GM04504 (cell line): ENCODE measurements at places on chromosomes 1 and 21.

DNA sequence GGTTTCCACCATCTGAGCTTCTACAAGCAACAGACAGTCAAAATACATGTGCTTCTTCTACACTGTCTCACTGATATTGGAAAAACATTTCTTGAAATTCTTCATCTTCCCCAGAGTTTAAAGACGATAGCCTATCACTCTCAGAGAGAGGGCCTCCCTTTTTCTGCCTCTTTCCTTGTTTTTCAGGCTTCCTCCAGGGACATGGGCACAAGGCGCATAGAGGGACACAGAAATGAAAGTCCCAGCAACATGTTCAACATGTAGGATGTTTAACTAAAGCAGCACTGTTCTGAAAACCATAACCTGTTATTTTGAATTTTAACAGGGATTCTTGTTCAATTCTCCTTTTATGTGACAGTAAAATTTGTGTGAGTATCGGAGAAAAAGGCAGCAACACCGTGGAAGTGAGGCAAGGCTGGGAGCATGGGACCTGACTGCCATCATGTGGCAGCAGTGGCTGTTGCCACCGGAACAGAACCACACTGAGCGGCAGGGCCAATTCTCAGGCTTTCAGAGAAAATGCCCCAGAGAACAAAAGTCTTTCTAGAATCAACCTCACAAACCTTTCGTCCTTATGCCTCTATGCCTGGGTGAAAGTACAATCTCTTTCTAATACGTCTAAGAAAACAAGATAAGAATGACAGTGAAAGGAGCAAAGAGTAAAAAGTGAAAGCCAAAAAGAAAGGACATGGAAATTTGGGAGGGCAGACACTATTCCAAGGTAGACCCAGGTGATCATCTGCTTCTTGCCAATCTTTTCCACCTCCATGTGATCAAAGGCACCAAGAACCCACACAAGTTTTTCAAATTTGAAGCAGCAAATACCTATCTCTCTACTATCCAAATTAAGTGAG is 54.5 kb downstream of the PCNX2 start:
- DNase-seq, result no peak

DNA sequence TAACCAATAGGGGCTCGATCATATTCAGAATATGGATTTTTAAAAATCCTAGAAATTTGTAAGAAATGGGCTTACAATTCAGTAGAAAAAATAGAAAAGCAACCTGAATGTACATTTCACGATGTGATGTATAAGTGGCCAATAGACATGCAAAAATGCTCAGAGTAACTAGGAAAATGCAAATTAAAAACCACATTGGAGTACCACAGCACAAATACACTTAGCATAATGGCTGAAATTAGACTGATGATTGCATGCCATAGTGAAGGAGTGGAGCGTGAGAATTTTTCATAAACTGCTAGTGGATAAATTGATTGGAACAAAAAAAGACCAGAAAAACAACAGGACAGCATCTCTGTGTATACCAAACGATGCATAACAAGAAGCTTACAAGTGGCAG is 102.3 kb downstream of the DYRK1A start:
- DNase-seq, result no peak

GRCh38 chr1:39139723-39140360 is 64.7 kb upstream of the MACF1 start:
- DNase-seq, result no peak

GRCh38 chr1:201212461-201213055 is 21.9 kb downstream of the IGFN1 start:
- no peak for DNase-seq

DNA sequence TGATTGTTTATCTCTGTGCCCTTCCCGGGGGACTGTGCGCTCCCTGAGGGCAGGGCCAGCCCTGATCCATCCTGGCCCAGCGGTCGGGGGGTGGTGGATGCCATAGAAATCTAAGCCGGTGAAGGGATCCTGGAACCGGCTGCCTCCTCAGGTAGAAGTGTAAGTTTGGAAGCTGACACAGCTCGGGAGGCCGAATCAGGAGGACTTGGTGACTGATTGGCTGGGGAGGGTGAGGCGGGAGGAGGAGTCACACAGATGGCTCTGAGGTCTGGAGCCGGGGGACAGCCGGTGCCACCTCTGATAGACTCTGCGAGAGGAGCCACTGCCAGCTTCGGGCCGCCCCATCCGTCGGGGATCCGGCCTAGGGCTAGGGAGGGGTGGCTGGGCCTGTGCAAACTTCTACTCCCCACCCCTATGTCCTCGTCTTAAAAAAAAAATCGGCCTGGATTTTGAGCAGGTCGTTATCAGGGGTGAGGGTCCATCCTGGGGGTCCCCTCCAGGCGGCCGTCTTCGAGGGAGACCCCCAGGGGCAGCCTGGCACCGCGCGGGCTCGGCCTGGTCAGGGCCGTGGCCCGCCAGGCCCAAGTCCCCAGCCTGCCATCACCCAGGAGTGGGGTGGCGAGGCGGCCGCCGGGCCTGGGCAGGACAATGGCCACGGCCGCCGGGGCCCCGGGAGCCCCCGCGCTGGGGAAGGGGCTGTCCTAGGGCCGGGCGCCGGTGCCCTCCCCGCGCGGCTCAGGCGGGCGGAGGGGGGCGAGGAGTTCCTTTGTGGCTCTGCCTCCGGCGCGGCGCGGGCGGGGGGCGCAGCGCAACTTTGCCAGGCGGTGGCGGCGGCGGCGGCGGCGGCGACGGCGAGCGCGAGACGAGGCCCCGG is 708 bp upstream of the ZNF362 start:
- DNase-seq, result no peak

DNA sequence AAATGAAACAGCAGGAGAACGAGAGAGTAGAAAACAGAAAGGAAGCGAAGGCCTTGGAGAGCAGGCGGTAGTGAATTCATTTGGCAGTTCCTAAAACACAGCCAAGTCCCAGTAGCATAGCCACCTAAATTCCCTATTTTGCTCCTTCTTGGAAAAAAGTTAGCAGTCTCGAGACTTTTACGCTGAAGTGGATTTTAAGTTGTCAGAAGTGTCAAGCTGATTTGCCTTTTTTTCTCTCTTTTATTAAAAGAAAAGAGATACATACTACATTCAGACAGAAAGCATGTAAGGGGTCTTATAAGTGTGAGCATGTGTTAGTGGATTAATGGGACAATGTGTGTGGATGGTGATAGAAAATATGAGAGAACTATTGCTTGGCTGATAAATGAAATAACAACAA is 19.2 kb downstream of the NFIA start:
- DNase-seq, result no peak

DNA sequence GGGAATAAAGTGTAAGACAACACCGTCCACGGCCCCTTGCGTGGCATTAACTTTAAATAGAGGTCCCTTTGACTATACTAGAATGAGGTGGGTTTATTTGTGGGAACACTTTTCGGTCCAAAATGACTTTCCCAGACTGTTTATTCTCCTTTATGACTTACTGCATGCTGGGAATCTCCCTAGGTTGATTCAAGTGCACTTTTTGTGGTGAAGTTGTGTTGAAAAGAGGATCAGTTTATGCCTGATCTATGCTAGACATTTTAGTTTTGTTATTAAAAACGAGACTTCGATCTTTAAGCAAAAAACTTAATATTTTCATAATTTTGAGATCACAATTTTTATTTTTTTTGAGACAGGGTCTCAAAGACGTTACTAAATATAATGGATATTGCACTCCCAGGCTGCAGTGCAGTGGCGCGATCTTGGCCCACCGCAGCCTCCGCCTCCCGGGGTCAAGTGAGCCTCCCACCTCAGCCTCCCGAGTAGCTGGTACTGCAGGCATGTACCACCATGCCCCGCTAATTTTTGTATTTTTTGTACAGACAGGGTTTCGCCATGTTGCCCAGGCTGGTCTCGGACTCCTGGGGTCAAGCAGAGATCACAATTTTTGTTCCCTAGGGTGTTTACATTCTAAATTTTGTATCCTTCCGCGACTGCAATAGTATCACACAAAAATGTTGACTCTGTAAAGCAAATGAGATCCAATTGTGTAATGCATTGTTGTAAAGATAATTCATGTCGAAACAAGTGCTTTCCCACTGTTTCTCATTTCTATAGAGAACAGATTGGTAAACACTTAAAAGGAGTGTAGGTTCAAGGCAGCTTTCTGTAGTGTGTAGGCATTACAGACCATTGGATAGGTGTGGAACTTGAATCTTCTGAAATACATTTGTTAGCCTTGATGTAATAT is 1.6 kb downstream of the CDC42 start:
- DNase-seq, result no peak

DNA sequence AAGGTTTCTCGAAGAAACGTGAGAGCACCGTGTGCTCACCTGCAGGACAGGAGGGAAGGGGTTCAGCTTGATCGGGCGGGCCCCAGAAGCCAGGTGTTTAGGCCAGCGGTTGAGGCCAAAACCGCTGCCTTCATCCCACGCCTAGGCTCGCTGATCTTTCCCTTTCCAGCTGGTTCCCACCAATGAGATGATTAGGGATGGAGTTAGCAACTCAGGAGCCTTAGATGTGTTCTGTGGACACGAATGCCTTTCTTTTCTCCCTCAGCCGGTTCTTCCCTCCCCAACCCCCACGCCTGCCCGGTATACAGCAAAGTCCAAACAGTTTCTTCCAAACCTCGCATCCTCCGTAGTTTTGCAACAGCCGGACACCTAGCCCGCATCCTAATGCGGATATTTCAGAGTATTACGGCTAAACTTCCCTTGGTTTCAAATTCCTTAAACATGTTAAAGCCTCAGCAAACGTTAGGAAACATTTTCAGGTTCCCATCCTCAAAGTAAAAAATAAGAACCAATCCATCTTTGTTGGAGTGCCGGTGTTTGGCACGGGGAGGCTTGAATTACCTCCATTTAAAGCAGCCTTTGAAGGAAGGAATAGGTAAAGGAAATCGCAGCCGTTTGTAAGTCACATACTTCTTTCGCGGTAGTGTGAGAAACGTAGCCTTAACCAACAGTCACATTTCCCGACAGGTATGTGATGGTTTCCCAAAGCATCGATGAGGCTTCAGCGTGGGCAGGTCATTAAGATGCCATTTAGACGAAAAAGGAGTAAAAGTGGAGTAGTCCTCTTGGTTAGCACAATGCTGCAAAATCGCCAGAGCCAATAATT is 1.1 kb downstream of the LRRC8C start:
- no peak for DNase-seq

DNA sequence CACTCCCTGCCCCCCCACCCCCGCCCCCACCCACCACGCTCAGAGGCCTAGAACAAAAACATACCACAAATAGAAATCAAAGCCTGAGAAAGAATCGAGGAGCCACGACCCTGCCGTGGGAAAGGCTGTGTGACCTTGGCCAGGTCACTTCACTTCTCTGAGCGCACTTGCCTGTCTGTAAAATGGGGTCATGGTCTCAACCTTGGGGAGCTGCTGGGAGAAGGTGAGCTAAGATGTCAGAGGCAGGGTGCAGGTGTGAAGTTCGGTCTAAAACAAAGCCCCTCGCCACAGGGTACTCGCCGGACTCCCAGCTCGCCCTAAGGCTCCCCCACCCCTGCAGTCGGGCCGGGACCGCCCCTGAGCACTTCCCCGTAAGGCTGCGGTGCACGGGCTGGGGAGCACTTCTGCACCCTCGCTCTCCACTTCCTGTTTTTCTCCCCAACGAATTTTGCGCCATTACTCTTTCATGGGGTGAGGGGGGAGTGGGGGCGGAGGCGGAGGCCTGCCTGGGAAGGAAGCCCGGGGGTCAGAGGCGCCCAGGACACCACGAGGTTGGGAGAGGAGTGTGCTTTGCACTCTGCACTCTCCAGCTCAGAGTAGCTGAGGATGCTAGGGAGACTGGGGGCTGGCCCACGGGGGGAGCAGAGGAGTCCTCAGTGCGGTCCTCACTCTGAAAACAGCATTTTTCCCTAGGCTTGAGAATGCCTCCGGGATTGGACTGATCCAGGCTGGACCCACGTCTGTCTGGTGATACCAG is 21.9 kb upstream of the PIK3CD start:
- no peak for DNase-seq

DNA sequence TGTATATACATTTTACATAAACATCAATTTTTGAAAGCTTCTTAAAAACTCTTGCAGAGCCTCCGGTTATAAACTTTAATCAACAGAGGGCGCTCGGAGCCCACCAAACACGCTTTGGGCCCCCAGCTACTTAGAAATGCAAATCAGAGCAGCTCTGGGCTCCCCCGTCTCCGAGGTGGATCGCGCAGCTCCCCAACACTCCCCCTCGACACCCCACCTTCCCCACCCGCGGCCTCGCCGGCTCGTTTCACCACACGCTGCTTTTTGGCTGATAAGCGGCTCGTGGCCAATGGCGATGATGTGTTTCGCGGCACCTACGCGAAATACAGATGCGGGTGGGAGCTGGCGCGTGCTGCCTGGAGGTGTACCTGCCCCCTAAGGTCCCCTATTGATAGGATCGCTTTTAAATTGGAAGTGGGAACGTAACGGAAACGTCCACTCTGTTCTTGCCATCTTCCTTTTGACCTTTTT is 1.7 kb upstream of the KIF26B start:
- DNase-seq, result no peak

- no peak for DNase-seq
These were observed 29.0 kb downstream of the SOAT1 start for GRCh38 chr1:179322557-179322956.

GRCh38 chr1:234924450-234925355 is 203.9 kb downstream of the TOMM20 start:
- no peak for DNase-seq

DNA sequence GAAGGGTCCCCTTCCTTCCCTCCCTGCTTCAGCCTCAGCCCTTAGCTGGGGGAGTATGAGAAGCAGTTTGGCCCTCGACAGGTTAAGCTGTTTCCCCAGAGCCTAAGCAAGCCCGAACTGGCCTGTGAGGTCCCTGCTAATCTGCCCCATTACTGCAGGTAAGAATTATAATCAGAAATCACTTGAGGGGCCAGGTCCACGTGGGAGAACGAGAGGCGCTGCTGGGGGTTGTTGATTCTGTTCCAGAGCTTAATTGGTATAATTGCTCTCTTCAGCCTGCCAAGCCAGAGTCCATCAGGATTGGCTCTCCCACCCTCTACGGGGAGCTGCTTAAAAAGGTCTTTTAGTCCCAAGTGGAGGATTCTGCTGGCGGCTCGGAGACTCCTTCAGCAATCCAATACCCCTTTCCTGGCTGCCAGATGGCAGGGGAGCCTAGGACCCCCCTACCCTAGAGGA is 70.8 kb downstream of the UBE2T start:
- DNase-seq, result no peak
